MG63 (cell line): ENCODE measurements at places on chromosomes 6 and 20.

DNA sequence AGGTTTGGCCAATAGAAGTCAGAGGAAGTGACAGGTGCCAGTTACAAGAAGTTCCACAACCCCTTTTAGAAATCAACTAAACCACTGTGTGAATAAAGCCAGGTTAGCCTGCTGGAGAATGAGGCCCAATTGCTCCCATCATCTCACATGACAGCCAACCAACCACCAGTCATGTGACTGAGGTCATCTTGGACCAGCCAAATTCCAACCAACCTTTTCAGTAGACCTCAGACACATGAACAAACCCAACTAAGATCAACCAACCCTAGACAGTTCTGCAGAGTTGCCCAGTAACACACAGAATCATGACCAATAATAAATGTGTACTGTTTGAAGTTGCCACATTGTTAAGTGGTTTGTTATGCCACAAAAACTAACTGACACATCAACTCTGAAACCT is 44.6 kb upstream of the GGTLC1 start:
- no peak for DNase-seq

- DNase-seq = no peak
These were observed 59.0 kb downstream of the SGK1 start for GRCh38 chr6:134258849-134259306.

DNA sequence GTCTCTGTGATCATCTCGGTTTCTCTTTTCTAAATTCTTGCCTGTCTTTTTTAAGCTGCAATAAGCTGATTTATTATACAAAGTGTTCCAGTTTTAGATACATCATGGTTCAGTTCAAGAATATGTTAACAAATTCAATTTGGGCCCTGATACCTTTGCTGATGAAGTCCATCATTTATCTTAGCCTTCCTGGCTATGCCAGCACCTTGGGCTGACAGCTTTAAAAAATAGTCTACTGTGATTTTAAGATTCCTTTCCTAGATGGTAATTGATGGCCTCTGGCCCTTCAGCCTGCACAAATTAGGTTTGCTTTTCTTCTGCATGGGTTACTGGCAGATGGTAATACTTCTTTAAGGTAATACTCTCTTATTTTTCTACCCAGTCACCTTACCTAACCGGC is 7.1 kb upstream of the TMEM217 start:
- DNase-seq = no peak

DNA sequence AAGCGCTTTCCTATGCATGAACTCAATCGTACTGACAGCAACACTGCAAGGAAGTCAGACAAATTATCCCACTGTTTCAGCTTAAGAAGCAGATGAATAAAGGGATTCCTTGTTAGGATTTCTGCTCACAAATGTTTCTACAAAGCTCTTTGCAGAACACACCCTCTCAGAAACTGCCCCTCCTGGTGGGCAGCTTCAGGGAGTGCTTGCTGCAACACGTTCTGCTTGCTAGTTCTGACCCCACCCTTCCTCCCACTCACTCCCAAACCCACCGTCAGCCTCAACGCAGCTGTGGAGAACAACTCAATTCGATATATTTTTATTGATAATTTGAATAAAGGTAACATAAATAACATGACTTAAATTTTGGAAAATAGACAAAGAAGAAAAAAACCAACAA is 250.8 kb upstream of the PRDM1 start:
- peak; percentile 31 for DNase-seq

DNA sequence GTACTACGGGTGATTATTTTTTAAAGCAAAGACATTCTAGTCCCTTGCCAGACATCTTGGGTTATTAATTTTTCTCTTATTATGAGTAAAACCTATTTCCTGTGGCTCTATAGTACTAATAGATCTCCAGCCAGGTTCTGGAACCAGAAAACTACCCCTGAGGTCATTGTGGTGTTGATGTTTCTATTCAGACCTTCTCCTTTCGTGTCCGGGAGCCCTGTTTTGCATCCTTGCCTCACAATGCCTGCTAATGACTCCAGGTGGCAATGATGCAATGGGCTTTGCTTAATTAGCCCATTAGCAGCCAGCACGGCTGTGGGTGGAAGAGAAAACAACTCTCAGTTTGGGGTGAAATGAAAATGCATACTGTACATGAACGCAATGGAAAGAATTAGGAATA is 62.9 kb upstream of the ARG1 start:
- DNase-seq = no peak

GRCh38 chr6:144651234-144651633 is 366.1 kb downstream of the UTRN start:
- no peak for DNase-seq

GRCh38 chr20:61680096-61680495 is 385.6 kb downstream of the TAF4 start:
- no peak for DNase-seq
